GM10248 (cell line): ENCODE measurements at places on chromosomes 7 and 10.
A peak's percentile ranks its signal among the peaks of the same experiment; 100 is the strongest.

DNA sequence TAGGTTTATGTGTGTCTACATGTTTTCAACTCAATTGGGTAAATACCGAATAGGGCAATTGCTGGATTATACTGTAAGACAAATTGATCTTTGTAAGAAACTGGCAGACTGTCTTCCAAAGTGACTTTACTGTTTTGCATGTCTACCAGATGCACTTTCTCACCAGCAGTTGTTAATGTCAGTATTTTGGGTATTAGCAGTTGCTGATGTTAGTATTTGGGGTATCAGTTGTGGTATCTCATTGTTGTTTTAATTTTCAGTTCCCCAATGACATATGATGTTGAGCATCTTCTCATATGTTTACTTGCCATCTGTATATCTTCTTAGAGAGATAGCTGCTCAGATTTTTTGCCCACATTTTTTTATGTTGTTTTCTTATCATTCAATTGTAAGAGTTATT is 10.6 kb downstream of the PDE6C start:
- DNase-seq: no peak

DNA sequence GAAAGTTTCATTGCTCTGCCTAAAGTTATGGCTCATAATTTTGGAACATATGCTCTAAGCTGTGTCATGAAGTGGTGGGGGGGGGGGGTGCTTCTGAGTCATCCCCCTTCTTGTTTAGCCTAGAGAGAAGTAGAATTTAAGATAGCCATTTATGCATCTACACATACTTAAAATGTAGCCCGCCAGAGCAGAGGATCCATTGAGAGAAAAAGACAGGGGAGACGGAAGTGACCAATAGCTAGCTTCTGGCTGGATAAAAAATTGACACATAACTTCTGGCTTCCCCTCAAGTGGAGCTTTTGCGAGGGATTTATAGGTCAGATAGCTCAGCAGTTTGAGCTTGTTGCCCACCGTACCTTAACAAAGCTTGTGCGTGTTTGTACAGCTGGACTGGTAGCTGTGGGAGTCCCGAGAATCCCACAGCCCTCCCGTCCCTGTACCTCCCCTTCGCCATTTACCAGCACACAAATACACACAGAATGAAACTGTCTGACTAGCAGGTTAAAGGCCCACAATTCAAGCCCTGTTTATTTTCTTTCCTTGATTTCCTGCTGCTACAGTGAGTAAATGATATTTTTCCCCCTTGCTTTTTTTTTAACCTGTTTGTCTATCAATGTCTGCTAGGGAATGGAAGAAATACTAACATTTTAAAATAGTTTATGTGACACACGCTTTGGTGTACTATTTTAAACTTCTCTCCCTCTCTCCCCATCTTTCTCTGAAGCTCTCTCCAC is 232.6 kb upstream of the FERD3L start:
- no peak for DNase-seq

DNA sequence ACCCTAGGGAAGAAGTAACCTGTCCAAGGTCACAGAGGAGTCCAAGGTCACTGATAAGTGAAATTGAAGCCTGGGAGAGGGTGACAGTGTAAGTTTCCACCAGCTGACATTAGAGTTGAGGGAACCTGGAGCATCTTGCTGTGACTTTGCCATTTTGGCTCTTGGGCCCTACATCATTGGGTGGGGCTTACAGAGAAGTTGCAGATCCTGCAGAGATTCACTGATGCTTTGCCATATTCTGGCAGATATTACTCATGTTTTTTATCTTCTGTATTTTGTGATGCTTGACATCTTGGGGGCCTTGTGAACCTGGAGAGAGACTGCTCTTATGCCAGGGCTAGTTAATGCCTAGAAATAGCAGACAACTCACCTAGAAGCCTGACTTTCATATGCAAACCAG is 36.5 kb downstream of the SMKR1 start:
- DNase-seq: no peak

GRCh38 chr7:143892527-143893300 is 9.3 kb downstream of the TCAF1 start:
- DNase-seq: no peak

DNA sequence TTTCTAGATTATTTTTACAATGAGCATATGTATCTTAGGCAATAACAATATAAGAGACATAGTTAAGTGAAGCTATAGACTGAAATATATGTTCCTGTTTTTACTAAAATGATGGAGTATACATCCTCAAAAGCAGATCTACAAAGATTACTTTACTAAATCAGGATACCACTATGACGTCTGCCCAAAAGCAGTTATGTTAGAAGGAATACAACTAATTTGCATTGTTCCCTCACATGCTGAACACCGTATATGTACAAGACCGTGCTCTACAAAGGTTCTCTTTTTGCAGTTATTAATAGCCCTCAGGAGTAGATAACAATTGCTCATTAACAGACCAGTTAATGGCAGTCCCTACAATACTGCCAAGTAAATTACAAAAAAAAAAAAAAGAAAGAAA is 137.5 kb downstream of the CD36 start:
- DNase-seq: no peak

GRCh38 chr10:16741540-16741939 is 75.7 kb downstream of the RSU1 start:
- no peak for DNase-seq

DNA sequence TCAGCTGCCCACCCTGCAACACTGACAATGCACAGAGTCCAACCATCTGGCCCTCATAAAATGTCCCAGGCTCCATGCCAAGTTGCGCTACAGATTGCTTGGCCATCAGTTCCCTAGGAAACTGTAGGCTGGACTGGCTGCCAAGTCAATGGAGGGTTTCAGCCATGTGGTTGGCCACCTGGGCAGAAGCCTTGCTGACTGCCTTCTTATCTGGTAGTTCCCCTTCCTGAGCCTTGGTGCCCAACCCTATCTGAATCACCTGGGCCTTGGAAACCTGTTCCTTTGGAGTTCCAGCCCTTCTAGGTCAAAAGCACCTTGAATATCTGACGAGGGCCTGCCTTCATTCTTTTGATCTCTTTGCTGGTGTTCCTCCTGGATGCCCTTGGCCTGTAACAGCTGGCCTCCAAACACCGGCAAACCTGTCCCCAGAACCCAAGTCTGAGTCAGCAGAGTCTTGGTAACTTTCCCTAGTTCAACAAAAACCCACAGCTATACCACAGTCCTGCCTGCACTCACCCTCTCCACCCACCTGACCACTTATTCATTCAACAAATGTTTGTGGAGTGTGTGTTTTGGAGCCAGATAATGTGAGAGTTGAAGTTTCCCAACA is 37.4 kb upstream of the KDM7A start:
- no peak for DNase-seq

DNA sequence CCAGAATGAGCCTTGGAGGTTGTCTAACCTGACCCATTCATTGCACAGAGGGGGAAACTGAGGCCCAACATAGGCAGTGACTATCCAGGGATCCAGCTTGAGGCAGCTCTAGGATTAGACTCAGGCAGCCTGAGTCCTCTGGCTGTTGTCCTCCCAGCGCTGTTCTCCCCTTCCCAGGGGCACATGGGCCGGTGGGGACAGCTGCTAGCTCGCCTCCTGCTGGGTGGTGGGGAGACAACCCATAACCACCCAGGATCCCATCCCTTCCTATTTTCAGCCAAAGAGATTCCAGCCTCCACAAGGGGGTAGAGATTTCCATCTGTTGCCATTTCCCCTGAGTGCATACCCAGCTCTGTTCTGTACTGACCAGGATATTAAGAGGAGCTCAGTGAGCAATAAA is 145.1 kb upstream of the GPR26 start:
- no peak for DNase-seq

DNA sequence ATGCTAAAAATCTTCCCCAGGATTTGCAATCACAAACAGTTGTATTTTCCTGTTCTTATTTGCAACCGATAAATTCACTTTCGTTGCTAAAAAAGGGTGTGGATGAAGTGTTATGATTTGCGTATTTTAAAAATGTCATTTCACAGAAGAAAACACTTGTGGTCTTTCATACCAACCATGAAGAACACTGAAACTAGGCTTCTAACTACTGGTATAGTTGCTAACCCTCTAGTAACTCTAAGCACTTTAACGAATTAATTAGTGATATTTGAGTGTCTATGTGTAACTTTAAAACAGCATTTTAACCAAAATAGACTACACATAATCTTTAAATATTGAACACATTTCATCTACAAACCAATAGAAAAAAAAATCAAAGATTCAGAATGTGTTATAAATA is 188.1 kb upstream of the PTN start:
- DNase-seq: no peak

- DNase-seq: no peak
Observed at GRCh38 chr7:4681218-4681851, 760 bp upstream of the FOXK1 start.

DNA sequence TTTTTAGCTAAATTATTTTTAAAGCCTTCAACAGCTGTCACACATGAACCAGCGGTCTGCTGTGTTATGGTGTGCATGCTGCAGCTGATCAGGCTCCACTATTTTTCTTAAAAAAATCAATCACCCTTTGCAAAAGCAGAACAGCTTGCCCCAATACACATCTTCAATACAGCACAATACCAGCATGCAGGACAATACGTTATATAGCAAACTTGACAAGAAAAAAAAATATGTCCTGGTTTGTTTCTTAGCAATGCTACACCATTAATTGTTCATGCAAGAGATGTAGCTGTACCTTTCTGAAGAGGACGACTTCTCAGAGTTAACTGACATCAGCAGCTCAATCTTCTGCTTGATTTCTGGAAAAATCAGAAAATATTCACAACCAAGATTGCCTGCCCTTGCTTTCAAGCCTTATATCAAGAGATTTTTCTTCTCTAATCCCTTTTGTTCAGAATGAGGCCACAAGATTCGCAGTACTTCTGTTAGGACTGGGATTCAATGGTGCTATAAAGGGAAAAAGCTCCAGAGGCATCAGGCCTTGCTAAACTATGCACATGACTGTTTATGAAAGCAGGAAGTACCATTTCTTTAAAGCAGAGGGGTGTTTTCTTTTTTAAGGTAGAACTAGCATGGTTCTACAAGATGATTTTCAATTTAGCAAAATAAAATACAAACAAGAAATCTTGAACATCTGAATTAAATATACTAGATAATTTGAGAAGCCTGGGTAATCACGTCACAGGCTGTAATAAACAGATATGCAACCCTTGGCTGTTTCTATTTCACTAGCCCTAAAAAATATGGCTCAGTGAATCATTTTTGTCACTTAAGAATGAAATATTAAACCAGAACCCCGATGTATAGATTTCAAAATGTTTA is 120.0 kb downstream of the SRPK2 start:
- peak; percentile 51 for DNase-seq

DNA sequence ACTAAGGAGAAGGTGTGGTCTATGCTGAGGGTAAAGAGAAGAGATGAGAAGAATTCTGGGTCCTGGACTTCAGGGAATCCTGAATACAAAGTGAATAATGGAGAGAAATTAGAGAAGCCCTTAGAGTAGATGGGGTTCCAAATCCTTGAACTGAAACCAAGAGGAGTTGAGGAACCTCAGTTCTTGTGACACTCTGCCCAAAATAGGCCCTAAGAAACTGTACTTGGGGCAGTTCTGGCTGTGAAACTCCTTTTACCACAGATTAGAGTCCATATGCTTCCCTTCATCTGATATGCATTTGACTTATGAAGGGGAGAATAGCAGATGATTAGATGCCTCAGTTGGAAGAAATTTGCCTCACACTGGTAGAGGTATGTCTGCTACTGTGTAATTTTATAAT is 19.0 kb downstream of the TES start:
- no peak for DNase-seq

- no peak for DNase-seq
Observed at GRCh38 chr7:80635998-80636397, 2.4 kb upstream of the CD36 start.

- no peak for DNase-seq
Observed at GRCh38 chr10:72588266-72588665, 37.6 kb downstream of the MICU1 start.

DNA sequence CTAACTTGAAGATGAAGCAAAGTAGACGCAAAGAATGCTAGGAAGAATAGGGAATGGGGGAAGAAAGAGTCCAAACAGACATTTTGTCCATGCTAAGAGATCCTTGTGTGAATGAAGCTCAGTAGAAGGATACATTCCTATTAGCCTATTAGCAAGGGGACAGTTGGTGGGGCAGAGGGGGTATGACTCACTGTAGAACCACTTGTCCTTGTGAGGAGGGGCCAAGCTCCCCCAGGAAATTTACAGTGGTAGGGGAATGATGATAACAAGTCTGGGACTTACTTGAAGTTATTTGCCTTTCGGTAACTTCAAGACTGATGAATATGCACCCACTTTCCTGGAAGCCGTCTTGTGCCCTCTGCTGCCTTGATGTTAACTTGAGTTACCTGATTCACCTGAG is 17.2 kb upstream of the SYPL1 start:
- DNase-seq: no peak

DNA sequence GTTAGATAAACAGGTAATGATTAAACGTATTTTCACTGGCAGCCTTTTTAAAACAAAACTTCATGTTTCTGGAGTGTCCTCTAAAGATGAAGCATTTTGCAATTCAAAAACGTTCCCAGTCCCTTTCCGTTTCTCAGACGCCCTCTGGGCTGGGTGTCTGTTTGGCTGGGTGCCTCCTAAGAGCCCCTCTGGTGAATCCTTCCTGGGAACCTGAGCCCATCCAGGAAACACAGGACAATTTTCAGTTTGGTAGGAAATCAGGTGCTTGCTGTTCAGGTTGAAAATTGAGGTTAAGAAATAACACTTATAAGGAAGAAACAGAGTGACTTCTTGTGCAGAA is 76.7 kb downstream of the CHN2 start:
- DNase-seq: no peak

DNA sequence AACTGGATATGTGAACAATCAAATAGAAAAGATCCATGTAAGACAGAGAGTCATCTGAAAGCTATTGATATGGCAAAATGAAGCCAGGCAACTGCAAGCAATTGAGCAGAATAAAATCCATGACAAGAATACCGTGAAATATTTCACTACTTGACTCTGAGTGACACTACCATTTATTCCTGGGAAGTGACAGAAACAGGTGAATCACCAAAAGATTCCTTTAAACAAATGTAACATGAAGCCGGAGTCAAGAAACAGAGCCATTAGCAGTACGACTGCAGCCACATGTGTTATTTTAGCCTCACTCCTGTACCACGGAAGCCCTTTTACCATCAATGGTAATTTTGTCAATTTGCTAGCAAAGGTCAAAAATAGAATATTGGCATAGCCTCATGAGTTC is 197.7 kb upstream of the POT1 start:
- DNase-seq: no peak

- DNase-seq: no peak
Observed at GRCh38 chr10:99325281-99325680, 3.9 kb upstream of the CNNM1 start.

GRCh38 chr7:89145801-89146200 is 350.3 kb upstream of the TEX47 start:
- DNase-seq: no peak

GRCh38 chr10:89954787-89955566 is 253.6 kb downstream of the KIF20B start:
- peak; percentile 31 for DNase-seq
